ENCODE measurements at places on chromosomes 2 and 18.

GRCh38 chr2:141513853-141514252 lies 617.0 kb downstream of the LRP1B start:
- DNase-seq = no peak

DNA sequence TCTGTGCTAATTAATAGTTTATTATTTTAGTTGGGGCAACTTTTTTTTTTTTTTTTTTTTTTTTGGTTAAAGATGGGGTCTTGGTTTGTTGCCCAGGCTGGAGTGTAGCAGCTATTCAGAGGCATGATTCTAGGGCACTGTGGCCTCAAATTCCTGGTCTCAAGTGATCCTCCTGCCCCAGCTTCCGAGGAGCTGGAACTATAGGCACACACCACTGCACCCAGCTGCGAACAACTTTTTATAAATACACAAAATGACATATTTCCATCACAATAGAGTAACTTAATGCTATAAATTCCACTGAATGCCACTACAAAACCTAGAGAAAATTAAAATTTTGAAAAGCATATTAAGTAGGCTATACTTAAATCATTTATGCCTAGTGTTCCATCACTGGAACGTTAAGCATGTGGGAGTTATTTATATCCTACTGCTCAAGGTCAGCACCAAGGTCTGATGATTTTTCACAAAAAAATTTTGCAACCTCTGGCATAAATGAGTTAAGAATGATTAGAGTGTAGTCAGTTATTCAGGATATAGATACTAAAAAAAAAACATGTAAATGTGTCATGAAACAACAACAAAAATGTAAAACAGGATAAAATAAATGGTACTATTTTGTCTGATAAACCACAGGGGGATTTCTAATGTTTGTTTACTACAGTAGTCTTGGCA lies 46.8 kb downstream of the GFPT1 start:
- DNase-seq = no peak

GRCh38 chr2:70664525-70664924 lies 103.5 kb downstream of the ADD2 start:
- DNase-seq = no peak

DNA sequence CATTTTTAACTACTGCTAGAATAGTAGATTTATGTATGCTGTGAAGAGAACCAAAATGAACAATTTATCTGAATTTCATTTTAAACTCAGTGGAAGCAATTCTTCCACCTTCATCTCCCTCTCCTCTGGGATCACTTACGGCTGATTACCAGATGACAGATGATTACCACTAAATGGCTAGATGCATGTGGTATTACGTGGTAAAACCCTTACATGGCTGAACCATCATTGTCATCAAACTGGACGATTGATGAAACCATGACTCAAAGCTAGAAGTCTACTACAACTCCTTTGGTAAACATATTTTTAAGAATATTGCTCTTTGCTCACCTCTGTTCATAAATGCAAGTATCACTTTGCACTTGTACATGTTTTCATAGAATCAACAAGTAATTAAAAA lies 48.5 kb upstream of the DOCK10 start:
- DNase-seq = no peak

- no peak for DNase-seq
These were observed 21.1 kb downstream of the BIRC6 start for GRCh38 chr2:32377928-32378327.

DNA sequence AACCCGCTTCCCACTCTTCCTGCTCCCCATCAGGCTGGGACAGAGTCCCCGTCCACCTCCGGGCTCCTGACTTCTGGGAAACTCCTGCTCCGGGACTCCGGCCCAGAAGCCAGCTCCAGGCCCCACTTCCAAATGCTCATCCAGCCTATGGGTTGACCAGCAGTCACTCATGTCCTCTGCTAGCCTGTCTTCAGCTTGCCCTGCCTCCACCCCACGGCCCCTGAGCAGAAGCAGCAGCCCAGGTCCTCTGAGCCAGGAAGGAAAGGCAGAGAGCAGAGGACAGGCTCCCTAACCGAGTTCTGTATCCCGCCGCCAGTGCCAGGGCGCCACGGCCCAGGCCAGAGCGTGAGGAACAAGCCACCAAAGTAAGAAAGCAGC lies 86.4 kb upstream of the ID2 start:
- DNase-seq = no peak

GRCh38 chr2:227865291-227865690 lies 6.1 kb upstream of the DAW1 start:
- DNase-seq = no peak

GRCh38 chr2:240423788-240424191 lies 11.7 kb upstream of the GPC1 start:
- no peak for DNase-seq

GRCh38 chr2:183113630-183114029 lies 10.6 kb upstream of the NUP35 start:
- no peak for DNase-seq

GRCh38 chr2:12176623-12177454 lies 430.4 kb downstream of the LPIN1 start:
- no peak for DNase-seq

- no peak for DNase-seq
These were observed 130.5 kb upstream of the MGAT5 start for GRCh38 chr2:134123332-134123731.

DNA sequence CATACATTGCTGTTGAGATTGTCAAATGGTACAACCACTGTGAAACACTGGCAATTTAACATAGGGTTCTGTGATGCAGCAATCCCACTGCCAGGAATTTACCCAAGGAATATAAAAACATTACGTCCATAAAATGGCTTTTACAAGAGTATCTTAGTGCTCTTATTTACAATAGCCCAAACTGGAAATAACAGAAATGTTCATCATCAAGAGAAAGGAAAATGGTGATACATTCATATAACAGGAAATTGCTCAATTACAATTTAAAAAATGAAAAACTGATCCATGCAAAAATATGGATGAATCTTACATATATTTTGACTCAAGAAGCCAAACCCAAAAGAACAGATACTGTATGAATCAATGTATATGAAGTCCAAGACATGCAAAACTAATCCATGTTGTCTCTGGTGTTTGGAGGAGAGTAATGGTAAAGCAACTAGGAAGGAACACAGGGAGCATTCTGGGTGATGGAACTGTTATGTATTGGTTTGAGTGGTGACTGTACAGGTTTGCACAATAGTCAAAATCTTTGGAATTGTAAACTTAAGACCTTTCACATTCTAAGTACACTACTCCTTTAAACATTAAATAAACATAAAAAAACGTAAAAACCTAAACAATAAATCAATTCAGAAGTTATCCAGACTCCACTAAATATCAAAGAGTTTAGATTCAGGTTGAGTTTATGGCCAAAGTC lies 104.8 kb upstream of the WDR75 start:
- no peak for DNase-seq

GRCh38 chr2:186962085-186962747 lies 113.2 kb upstream of the ZSWIM2 start:
- DNase-seq = no peak

GRCh38 chr18:22840606-22841144 lies 92.5 kb upstream of the RBBP8 start:
- no peak for DNase-seq

DNA sequence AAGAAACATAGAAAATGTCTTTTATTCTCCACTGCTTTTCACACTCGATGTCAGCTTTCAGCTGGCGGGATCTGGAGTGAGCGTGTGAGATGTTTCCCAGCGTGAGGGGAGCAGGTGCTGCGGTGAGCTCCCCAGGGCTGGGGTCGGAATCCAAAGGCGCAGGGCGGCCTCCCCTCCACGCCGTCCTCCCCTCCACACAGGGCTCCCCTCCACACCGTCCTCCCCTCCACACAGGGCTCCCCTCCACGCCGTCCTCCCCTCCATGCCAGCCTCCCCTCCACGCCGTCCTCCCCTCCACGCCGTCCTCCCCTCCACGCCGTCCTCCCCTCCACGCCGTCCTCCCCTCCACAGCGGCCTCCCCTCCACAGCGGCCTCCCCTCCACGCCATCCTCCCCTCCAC lies 26.9 kb upstream of the KCNG2 start:
- DNase-seq = no peak

DNA sequence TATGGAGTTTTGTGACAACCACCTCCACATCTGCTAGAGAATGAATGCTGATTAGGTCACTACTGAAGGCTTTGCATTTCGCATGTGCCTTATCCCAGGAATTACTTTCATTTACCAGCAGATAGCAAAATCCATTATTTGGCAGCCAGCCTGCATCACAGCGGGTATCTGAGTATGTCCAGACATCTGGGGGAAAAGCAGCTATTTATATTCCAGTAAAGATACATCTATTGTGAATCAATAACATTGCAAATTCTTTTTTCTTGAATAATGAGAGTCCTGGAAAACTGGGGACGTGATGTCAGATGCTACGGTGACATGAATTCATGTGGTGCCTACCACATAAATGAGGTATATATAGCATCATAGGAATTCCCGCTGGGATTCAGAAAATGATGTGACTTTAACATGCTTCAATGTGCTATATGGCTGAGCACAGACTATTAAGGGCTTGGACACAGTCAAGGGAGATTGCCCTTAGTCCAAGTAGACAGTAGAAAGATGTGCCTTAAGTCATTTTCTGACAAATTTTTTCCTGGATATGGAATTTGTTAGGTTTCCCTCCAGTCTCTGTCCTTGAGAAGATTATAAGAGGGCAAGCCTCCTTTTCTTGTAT lies 84.2 kb upstream of the CD302 start:
- no peak for DNase-seq

- no peak for DNase-seq
These were observed 1.5 kb downstream of the FAM228A start for GRCh38 chr2:24176326-24176725.

DNA sequence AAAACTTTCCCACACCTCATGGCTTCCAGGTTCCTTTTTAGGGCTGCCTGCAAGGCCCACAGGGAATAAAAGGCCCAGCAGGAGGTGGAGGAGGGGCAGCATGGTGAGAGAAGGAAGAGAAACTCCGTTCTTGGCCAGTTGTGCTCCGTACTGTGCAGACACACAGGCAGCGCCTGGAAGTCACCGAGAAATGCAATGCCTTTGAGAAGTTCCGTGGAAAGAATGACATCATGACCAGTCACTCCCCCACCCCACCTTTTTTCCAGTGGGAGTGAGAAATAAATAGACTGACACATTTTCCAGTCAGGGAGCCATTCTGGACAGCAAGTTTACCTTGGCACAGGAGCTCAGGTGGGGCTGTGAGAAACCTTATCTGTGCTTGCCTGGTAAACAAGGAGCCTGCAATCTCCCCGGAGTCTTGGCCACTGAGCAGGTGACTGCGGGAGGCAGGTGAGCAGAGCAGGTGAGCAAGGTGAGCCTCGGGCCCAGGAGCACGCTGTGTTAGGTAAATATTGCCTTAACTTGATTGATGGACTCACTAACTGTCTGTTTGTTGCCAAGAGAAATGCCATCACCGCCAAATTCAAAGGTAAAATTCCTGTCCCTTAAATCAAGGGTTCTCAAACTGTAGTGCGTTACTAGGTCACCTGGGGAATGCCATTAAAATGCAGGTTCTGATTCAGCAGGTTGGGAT lies 13.5 kb upstream of the LBH start:
- DNase-seq = no peak

DNA sequence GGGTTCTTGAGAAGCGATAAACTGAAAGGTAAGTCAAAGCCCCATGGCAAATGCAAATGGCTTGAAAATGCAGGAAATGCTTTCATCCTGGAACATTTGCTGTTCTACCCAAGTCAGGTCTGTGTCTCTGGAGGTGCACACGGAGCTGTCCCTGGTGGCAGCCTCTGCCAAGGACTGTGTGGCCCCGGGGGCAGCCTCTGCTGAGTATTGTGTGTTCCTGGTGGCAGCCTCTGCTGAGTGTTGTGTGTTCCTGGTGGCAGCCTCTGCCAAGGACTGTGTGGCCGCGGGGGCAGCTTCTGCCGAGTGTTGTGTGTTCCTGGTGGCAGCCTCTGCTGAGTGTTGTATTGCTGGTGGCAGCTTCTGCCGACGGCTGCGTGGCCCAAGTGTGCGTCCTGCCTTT lies 135.6 kb upstream of the ALKAL2 start:
- DNase-seq = no peak

GRCh38 chr2:127646487-127647241 lies 711 bp downstream of the GPR17 start:
- no peak for DNase-seq

- no peak for DNase-seq
These were observed 173.3 kb upstream of the SPRED2 start for GRCh38 chr2:65605743-65606058.

DNA sequence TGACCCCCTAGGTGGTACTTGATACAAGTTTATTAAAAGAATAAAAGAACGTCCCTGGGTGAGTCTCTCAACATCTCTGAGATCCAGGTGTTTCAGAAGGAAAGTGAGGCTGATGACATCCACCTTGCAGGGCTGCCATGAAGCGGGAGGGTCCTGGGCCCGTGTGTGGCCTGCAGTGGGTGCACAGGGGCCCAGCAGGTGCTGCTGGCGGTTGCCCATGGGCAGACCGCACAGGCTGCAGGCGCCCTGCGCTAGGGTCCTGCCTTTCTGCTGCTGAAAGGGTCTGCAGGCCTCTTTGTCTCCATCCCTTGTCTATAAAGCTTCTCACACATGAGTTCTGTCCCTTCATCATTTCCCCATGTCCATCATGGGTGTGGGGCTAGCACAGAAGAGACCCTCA lies 247.0 kb downstream of the TFCP2L1 start:
- DNase-seq = no peak

- no peak for DNase-seq
These were observed 70.9 kb downstream of the AAK1 start for GRCh38 chr2:69572641-69573040.

GRCh38 chr18:62524440-62525200 lies 1.8 kb downstream of the ZCCHC2 start:
- peak; percentile 73 for DNase-seq

DNA sequence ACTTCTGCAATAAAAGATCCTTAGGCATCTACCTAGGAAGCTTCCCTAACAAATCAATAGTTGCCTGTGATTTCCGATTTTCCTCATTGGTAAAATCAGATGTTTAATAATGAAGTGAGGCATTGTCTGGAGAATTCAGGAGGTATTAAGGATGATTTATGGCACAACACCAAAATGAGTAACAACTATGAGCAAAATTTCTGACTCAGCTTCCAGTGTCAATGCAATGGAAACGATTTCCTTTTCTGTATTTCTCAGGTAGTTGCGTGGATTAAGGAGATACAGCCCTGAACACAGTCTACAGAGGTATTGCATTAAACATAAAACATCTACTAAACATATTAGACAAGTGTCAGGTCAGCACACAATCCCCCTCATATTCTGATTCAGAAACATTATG lies 99.5 kb downstream of the EPB41L3 start:
- DNase-seq = no peak

DNA sequence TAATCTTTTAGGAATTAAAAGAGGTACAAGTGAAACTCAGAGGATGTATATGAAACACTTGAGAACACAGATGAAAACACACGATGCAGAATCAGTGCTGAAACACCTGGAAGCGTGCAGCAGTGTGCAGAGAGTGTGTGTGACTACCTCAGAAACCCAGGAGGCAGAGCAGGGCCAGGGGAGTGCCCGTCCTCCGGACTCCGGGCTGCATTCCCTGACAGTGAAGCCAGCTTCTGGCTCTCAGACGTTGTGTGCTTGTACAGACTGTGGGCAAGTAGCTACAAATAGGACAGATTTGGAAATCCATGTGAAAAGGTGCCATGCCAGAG lies 34.6 kb downstream of the ZNF407 start:
- no peak for DNase-seq
